Progenitor cell of endocrine pancreas (in vitro differentiated cells): ENCODE measurements at places on chromosomes 13 and 19. TPM values are rescaled to one million over a fixed set of nuclear protein-coding genes. Genes with fewer than 3 reads are reported as not detected.

The GADD45B gene
- 4.9 and 5.1 TPM in 2 replicates for total RNA-seq

GRCh38 chr13:97288486-97288900 is 66.4 kb downstream of the MBNL2 start:
- peaks cover 12% of the 10 kb centered on the region for H3K36me3 ChIP-seq
- DNase-seq = no peak
- H3K4me1 ChIP-seq = peaks cover 7% of the 10 kb centered on the region
- H3K27me3 ChIP-seq = no peaks in the 10 kb centered on the region
- H3K27ac ChIP-seq = no peak overlapping the region

The CFD gene
- total RNA-seq = 1.1 and 1.3 TPM in 2 replicates

The SLC6A16 gene
- 10.5 and 11.8 TPM in 2 replicates for total RNA-seq

The KLF1 gene
- total RNA-seq = not detected in 2 replicates

The KLHL26 gene
- total RNA-seq = 11.6 and 12.3 TPM in 2 replicates

GRCh38 chr13:73082895-73083294 is 24.1 kb downstream of the KLF5 start:
- no peak for DNase-seq
- H3K27me3 ChIP-seq = no peaks in the 10 kb centered on the region
- no peak overlapping the region for H3K27ac ChIP-seq
- no peak overlapping the region for H3K4me3 ChIP-seq
- H3K36me3 ChIP-seq = peaks cover 8% of the 10 kb centered on the region
- H3K4me1 ChIP-seq = peaks cover 15% of the 10 kb centered on the region

The LMO7 gene
- 15.0 and 22.3 TPM in 2 replicates for total RNA-seq

The SBK2 gene
- total RNA-seq = 1.9 and 2.3 TPM in 2 replicates

DNA sequence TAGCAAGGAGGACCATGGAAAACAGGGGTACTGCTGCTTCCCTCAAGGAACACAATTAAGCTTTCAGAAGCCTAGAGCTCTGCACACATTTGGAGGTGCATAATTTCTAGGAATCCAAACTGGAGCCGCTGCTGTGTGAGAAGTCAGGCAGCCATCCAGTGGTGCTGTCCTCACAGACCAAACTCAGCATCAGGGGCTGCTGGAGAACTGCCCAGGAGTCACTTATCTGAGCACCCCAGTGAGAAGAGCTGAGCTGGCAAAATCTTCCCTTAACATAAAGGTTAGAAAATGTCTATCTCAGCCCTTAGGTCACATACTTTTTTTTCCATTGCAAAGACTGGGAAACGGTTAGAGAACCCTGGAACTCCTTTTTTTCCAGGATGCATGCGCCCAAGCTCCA is 72.8 kb downstream of the ATP7B start:
- H3K27me3 ChIP-seq = no peaks in the 10 kb centered on the region
- H3K4me3 ChIP-seq = no peak overlapping the region
- H3K4me1 ChIP-seq = no peaks in the 10 kb centered on the region
- peaks cover 13% of the 10 kb centered on the region for H3K36me3 ChIP-seq

DNA sequence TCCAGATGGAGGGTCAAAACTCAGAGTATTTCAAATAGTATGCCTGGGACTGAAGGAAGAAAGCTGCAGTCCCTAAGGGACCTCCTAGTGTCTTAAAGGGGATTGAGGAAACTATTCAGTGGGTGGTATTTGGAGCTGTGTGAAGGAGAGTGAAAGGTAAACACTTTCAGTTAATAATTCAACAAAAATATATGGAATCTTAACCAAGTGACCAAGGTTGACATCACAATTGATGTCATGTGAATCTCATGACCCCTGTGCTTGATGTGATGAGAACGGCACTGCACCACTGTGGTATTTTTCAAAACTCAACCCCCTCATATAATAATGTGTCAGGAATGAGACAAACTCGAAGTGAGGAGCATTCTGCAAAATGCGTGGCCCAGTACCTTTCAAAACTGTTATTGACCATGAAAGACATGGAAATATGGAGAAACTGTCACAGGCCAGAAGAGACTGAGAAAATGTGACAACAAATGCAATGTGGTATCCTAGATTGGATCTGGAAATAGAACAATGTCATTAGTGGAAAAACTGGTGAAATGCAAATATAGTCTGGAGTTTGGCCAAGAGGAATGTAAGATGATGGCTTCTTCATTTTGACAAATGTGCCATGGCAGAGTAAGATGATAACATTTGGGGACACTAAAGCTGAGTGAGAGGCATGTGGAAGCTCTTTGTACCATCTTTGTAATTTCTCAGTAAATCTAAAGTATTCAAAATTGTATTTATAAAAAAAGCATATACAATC is 553.9 kb downstream of the RFC3 start:
- peaks cover 6% of the 10 kb centered on the region for H3K4me1 ChIP-seq
- H3K27ac ChIP-seq = no peak overlapping the region
- H3K4me3 ChIP-seq = no peak overlapping the region
- H3K27me3 ChIP-seq = no peaks in the 10 kb centered on the region

DNA sequence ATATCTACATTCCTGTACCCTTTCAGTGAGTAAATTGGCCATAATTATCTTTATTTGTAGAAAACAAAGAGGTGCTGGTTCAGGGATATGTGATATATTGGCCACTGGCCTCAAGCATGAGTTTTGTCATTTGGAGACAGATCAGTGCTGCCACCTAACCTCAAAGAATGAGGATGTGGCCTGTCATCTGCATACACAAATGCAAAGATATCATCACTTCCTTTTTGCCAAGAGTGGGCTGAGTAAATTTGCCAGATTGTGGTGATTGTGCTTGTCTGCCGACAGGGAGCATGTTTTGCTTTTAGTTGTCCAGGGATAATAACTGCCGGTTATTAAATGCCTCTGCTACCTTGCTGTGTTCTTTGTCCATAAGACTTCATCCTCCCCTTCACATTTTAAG is 44.2 kb downstream of the WASF3 start:
- H3K27me3 ChIP-seq = no peaks in the 10 kb centered on the region
- peaks cover 11% of the 10 kb centered on the region for H3K36me3 ChIP-seq
- peaks cover 65% of the 10 kb centered on the region for H3K4me1 ChIP-seq
- H3K27ac ChIP-seq = no peak overlapping the region

The FPR3 gene
- total RNA-seq = not detected in 2 replicates

DNA sequence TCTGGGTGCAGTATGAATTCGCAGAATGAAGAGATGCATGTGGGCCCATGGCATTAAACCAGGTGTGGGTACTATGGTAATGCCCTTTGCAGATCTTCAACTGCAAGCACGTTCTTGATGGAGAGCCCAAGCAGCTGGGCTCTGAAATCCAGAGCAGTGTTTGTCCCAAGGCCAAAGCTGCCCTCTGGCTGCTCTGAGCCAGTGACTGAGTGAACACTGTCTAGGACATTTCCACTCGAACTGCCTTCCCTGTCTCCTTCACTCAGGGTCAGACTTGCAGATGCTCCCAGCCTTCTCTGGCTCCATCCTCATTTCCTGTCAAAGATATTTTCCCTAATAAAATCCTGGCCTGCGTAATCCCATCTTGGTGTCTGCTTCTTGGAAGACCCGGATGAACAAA is 80.2 kb upstream of the GJB6 start:
- H3K4me3 ChIP-seq = no peak overlapping the region
- H3K27me3 ChIP-seq = no peaks in the 10 kb centered on the region
- H3K27ac ChIP-seq = no peak overlapping the region
- DNase-seq = no peak
- no peaks in the 10 kb centered on the region for H3K36me3 ChIP-seq
- H3K4me1 ChIP-seq = no peaks in the 10 kb centered on the region

DNA sequence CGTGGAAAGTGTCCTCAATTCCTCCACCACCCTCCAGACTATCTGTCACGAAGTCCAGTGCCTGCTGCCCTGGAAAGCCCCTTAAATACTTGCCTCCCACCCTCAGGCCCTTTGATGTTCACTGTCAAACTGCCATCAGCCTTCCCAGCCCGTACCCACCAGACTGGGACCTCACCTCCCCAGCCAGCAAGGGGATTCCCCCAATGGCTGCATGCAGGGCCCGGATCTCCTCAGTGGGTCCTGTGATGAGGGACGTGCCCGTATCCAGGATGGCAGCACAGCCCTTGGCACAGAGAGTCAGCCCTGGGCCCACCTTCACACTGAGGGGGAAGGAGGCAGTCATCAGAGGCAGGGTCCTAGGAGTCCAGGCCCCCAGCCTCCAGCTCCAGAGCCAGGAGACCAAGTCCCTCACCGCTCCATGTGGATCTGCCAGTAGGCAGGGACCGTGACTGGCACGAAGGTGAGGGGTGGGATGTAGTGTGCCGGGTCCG is 6.1 kb downstream of the NAPSA start:
- peaks cover 2% of the 10 kb centered on the region for H3K36me3 ChIP-seq
- H3K27me3 ChIP-seq = peaks cover 10% of the 10 kb centered on the region
- H3K27ac ChIP-seq = no peak overlapping the region
- H3K4me1 ChIP-seq = no peaks in the 10 kb centered on the region
- no peak overlapping the region for H3K4me3 ChIP-seq

- H3K4me1 ChIP-seq = peaks cover 6% of the 10 kb centered on the region
- H3K27ac ChIP-seq = no peak overlapping the region
- no peak for DNase-seq
- H3K27me3 ChIP-seq = no peaks in the 10 kb centered on the region
- H3K4me3 ChIP-seq = no peak overlapping the region
- peaks cover 72% of the 10 kb centered on the region for H3K36me3 ChIP-seq
These were observed 4.7 kb downstream of the ZNF317 start for GRCh38 chr19:9144920-9145319.

The C19orf25 gene
- total RNA-seq = 31.3 and 36.0 TPM in 2 replicates

DNA sequence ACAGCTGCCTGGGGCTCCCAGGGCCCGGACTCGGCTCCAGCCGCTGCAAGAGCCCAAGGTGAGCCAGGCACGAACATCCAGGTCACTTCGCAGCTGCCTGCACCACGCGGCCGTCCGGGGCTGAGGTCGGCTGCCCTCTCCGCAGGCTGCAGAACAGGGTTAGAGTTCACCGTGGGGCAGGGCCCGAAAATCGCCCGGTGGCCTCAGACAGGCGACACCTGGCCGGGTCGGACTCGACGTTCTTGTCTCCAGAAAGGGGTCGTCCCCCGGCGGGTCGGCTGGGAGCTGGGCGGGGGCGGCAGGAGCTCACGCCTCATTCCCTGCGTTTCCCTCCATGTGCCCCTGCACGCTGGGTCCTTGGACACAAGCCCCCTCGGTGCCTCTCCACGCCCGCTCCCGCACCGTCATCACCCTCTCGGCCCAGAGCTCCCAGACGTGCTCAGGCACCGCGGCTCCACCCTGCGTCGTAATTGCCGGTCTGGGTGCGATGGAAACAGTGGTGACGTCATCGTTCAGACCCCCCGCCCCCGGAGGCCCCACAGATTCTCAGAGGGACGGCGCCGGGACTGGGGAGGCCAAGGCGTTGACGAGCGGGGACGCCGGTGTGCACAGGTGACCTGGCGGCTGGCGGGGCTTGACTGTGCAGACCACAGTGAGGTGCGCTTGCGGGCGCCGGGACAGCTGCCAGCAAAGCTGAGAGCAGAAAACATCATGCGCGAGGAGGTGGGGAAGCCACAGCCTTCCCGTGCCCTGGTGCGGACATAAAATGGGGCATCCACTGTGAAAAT is 4.0 kb upstream of the GRIN3B start:
- no peak for DNase-seq
- H3K4me1 ChIP-seq = no peaks in the 10 kb centered on the region
- no peak overlapping the region for H3K27ac ChIP-seq
- H3K36me3 ChIP-seq = peaks cover 4% of the 10 kb centered on the region
- H3K27me3 ChIP-seq = peaks cover 34% of the 10 kb centered on the region

The PLVAP gene
- total RNA-seq = 0.12 and 0.42 TPM in 2 replicates

DNA sequence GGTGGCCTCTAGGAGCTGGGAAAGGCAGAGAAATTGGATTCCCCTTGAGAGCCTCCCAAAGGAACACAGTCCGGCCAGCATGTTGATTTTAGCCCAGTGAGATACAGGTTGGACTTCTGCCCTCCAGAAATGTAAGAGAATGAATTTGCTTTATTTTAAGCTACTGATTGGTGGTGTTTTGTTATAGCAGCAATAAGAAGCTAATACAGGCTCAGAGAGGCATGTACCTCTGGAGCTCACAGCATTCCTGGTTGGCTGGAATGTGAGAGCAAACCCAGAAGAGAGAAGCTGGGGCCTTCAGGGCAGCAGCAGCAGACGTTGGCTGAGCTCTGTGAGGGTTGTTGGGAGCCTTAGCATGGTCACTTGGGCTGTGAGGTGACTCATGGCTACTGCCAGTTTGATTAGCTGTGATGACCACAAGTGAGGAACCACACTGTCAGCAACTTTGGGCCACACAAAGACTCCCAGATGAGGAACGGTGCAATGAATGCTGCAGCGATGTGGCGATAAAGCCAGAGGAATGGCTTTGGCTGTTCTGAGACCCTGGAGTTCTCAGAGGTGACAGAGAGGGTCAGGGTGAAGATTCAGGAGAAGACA is 80.1 kb downstream of the CYSLTR2 start:
- H3K4me1 ChIP-seq = peaks cover 2% of the 10 kb centered on the region
- H3K27ac ChIP-seq = no peak overlapping the region

- no peak for DNase-seq
- H3K27me3 ChIP-seq = no peaks in the 10 kb centered on the region
- H3K36me3 ChIP-seq = no peaks in the 10 kb centered on the region
- no peak overlapping the region for H3K27ac ChIP-seq
- no peak overlapping the region for H3K4me3 ChIP-seq
These were observed 18.8 kb upstream of the CLASRP start for GRCh38 chr19:45020071-45020470.
